Activated CD4-positive, alpha-beta T cell treated with anti-CD3 and anti-CD28 coated beads, Interleukin-2, amount 50 U/mL, for 1 hour (primary cell): ENCODE measurements at places on chromosomes 11 and 22.

DNA sequence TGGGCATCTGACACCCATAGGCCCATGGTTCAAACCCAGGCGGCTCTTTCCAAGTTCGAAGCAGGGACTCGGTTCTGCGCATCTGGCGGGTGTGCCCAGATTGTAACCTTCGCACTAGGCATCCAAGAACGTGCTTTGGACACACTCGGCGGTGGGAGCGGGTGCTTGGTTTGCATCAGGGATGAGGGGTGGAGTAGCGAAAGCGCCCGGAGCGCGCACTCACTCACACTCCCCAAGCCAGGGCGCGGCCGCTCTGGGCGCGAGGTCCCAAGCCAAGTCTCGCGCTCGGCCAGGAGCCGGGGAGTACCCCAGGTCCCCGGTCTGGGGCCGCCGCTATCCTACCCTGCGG lies 243 bp upstream of the SYT9 start:
- DNase-seq, result no peak

GRCh38 chr11:2481253-2481652 lies 36.4 kb downstream of the KCNQ1 start:
- no peak for DNase-seq

DNA sequence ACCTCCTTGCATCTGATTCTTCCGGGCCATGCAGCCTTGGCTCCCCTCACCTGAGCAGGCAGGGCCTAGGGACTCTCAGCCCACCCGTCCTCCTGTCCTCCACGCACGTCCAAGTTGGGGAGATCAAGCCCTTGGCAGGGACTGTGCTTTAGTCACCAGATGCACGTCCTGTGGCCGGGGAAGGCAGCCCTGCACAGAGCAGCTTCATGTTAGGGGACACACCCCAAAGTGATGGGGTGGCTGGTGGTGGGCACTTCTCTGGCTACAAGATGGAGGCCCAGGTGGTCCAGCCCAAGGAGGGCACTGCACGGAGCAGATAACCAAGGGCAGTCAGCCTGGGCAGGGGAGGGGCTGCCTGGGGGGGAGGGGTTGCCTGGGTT lies 1.2 kb downstream of the MUC5B start:
- no peak for DNase-seq

DNA sequence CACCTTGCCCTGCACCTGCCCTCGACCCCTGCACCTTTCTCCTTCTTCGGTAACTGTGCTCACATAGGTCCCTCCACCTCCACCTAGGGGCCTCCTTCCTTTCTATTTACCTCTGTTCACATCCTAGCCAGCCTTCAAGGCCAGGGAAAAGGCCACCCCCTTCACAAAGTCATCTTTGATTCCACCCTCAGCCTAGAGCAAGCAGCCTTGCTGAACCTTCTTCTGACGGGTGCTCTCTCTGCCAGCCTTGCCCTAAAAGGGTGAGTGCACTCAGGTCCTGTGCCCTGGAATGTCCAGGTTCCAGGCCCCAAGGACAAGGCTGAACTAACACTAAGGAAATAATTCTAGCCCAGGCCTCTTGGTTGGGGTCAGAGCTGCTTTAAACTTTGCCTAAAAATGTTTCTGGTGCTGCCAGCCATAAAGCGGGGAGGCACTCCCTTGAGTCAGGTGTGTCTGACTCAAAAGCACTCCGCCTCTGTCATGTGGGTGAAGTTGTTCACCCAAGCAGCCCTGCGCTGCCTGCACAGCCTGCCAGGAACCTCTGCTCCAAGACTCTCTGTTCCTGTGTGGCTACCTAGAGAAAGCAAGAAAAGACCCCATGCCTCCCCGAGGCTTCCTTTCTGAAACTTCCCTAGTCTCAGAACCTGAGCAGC lies 9.2 kb upstream of the FAM83F start:
- no peak for DNase-seq

- no peak for DNase-seq
These were observed 423.7 kb downstream of the SHANK2 start for GRCh38 chr11:70828593-70829082.

DNA sequence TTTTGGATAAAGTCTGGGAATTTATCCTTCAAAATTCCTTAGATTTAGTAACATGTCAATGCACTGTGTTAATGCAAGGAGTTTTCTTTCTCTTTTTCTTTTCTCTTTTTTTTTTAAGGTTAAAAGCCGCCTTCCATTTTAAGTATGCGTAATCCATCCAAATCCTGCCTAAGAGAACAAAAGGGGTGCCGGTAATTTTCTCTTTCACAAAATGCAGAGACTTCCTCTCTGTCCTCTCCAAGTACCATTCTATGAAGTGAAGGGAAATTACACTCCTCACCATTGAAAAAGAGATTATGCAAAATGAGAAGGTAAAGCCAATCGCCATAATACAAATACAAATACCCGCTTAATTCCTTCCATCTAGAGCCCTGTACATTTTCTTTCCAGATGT lies 273.8 kb downstream of the BLID start:
- DNase-seq, result no peak

GRCh38 chr11:96090711-96091110 lies 166.8 kb upstream of the MTMR2 start:
- no peak for DNase-seq

DNA sequence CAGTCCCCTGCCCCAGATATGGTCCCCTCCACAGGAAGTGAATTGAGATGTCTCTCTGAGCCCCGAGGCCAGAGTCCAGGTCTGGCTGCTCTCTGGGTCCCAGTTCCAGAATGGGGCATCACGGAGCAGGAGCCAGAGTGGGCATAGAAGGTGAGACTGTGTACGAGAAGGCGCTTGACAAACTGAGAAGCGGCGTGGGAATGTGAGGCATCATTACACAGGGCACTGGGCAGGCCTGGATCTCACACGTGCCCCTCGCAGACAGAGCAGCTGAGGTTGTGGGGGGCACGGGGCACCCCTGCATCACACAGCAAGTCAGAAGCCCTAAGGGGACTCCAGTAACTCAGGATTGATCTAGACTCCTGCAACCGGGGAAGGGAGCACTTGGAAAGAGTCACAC lies 9.2 kb downstream of the STARD10 start:
- DNase-seq, result no peak

- no peak for DNase-seq
These were observed 101.4 kb downstream of the GALNT18 start for GRCh38 chr11:11520231-11521015.

DNA sequence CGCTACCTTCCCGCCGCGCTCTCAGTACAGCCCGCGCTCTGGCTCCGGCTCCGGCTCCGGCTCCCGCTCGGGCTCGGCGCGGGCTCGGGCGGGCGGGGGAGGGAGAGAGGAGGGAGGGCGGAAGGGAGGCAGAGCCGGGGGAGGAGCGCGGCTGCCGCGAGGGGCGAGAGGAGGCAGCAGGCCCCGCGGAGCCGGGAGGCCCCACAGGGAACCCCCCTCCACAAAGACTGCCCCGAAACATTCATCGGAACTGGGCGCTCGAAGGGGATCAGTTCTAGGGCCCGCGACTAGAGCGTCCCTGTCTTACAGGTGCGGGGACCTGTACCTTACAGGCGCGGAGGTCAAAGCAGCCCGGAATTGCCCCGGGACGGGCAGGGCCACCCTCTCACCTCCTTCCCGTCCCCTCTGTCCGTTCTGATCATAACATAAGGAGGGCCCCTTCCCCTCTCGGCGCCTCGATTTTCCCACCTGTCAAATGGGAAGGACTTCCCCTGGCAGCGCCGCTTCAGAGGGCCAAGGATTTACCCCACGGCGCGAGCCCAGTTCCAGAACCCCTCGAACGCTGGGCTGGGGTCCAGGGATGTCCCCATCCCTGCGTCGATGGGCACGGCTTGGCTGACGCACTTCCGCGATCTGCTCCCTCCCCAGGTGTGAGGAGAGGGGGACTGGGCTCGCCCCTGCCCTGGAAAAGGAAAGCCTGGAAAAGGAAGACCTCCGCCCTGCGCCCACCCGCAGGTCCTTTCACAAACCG lies at the start of gene SHISA8:
TSS of gene SHISA8 (minus strand) at position 40 of the 751 bp plus-strand sequence. CDS start 407 bp downstream, outside the sequence.
- peak; percentile 64 for DNase-seq
